ENCODE measurements at places on chromosomes 16 and 17. TPM values are rescaled to one million over a fixed set of nuclear protein-coding genes. Genes with fewer than 3 reads are reported as not detected.
A peak's percentile ranks its signal among the peaks of the same experiment; 100 is the strongest.

- DNase-seq = peak; percentile 30
These were observed 60.6 kb upstream of the KIFC3 start for GRCh38 chr16:57862698-57863433.

DNA sequence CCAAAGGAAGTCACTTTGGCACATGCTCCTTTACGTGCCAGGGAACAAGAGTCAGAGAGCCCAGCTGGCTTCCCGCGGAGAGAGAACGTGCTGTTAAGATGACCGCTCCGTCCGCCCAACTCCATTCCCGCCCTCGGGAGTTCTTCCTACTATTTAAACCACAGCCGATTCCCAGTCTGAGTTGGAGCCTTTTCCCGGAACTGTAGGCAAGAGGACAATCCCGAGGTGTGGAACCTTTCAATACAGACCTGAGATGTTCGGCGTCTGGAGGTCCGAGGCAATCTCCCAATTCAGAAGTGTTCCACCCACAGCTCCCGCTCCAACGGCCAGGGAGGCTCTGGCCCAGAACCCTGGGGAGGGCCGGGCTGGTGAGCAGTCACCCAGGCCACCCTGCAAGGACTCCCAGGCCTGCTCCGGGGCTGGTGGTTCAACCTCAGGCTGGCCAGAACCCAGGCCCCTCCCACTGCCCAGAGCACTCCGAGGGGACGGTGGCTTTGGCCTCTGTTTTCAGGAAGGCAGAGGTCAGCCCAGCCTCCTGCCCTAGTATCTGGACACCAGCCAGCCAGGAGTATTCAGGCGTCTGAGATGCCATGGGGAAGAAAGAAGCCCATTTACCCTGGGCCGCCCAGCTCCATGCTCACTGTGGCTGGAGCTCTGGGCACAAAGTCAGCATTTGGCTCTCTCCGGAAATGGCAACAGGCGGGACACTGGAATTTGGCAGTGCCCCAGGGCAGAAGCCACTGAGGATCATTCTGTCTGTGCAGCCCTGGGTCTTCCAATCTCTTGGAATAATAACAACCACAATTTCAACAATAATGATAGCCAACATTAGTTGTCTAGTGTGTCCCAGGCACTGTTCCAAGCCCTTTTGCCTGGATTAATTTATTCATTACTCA, 21.4 kb downstream of the EMP2 start:
- peak; percentile 42 for DNase-seq

DNA sequence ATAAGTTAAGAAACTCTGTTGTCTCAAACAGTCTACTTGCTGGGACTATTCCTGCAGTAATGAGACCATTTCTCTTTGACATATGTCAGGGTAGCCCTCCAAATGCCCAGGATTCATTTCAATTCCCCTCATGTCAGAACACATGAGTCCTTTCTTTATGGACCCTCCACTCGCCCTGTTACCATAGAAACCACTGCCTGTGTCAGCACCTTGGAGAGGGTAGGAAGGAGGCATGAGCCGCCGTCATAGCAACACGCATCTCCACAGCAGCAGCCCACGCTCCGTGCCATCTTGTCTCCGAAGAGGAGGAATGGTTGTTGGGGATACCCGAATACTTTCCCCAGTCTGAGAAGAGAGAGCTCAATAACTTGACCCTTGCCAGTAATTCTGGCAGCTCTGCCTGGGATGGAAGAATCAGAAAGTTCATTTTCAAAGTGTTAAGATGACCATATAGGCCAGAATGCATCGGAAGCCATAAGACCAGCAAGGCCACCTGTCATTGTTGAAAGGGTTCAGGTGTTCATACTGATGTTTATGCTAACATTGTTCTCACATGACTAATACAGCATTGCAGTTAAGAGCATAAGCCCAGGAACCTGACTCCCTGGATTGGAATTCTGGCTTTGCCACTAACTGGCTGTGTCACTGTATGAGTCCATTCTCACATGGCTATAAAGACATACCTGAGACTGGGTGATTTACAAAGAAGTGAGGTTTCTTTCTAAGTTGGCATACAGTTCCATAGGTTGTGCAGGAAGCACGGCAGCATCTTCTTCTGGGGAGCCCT, 141.3 kb downstream of the ABCC12 start:
- DNase-seq = no peak

DNA sequence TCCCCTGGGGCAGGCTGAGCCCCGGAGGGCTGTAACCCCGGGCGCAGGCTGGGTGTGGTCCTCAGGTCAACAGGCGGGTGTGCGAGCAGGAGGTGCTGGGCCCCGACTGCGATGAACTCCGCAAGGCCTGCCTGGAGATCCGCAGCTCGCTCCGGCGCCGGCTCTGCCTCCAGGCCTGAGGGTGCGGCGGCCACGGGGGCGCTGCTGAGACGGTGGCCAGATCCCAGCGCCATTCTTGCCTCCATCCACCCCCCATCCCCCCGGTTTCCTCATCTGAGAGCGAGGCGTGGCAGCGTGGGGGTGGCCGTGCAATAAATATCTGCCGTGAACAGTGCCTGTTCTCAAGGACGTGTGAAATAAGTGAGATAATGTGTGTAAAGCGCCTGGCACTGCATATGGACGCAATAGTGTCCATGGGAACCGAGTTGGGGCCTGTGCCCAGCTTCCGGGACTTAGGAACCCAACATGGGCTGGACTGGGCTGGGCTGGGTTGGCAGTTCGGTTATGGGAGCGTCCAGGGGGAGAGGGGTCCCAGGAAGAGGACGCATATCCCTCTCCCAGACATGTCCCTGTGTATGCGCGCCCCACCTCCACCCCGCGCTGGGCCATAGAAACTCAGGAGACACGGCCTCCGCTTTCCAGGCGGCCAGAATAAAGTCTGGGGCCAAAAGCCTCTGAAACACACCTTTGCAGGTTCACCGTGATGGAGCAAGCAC, 15.0 kb downstream of the ZNF213 start:
- DNase-seq = peak; percentile 86

GRCh38 chr17:32956240-32956970, 28.5 kb downstream of the TMEM98 start:
- DNase-seq = no peak

- no peak for DNase-seq
These were observed 848 bp upstream of the TBKBP1 start for GRCh38 chr17:47692895-47693730.

- peak; percentile 66 for DNase-seq
These were observed 48.4 kb downstream of the MPRIP start for GRCh38 chr17:17090642-17091103.

DNA sequence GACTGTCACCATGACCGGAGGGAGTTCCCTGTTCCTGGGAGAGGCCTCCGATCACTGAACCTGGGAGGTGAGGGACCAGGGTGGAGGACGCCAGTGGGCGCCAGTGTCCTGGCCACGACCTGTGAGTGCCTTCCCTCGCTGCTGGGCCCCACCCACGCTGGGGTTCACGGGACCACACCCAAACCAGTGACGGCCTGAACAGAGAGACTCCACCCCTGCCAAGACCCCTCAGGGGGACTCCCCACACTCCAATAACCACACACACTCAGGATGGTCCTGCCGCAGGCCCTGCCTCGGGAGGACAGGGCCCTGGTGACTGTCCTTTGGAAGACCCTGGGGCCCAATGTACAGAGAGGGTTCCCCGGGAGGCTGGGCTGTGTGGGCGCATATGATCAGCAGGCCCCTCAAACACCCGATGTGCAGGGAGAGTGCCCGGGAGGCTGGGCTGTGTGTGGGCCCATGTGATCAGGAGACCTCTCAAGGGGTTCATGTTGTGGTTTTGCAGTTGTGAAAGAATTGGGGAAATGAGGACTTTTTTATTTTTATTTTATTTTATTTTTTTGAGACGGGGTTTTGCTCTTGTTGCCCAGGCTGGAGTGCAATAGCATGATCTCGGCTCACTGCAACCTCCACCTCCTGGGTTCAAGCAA, 26.6 kb downstream of the TPSD1 start:
- peak; percentile 37 for DNase-seq

Gene ENO3
- 12.4 TPM for total RNA-seq

Gene CCL4L2
- total RNA-seq = 1.1 TPM

Gene APRT
- total RNA-seq = 113 TPM
